ENCODE measurements at places on chromosomes 5 and 9.

DNA sequence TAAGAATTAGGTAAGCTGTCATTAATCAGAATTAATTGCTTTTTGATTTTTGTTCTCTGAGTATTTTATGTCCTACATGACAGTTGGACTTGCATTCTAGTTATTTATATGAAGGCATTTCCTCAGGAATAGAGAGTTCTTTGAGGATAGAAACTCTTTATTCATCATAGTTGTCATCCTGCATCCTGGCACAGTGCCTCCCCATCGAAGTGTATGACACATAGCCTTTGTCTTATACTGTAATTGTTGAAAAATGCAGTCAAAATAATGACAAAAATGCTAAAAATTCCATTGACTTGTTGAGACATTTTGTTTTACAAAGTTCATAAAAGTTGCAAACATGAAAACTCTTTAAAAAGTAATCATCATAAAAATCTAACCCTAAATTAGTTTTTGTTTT, 36.5 kb downstream of the CFAP95 start:
- peak; percentile 32 for DNase-seq

DNA sequence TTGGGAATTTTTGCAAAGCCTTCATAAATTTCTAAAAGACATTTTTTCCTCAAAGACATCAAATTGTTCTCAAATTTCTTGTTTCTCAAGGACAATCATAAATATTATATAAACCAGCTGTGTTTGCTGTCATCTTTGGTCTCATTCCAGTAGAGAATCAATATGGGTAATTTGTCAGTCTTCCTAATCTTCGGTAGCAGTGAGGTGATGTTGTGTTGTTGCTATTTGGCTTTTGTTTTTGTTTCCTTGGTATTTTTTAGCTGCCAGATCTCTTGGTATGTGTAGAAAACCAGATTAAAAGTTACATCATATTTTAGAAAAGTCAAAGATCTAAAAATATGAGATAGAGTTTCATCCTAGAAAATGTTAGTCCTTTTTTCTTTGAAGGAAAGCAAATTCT, 87.5 kb downstream of the CAMK4 start:
- no peak for DNase-seq

GRCh38 chr5:15807871-15808270, 307.9 kb downstream of the FBXL7 start:
- no peak for DNase-seq

DNA sequence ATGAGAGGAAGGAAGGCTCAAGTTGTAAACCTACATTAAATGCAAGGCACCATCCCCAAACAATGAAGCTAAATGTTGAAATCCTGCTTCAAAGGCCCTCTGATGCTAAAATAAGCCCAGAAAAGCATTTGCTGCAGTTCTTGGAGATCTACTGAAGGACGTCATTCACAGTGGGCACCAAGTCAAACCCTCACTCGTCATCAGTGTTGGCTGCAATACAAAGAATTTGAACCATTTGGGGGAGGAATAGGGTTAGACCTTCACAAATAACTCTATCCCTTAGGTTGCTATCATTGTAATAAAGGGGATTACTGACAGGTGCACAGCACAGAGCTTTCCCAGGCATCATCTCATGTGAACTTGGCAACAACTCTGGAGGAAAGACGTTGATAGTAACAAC, 9.3 kb upstream of the MEGF9 start:
- DNase-seq: no peak

GRCh38 chr9:79489261-79490000, 82.3 kb upstream of the TLE4 start:
- no peak for DNase-seq

GRCh38 chr9:93830012-93830596, 125.1 kb downstream of the BARX1 start:
- no peak for DNase-seq

DNA sequence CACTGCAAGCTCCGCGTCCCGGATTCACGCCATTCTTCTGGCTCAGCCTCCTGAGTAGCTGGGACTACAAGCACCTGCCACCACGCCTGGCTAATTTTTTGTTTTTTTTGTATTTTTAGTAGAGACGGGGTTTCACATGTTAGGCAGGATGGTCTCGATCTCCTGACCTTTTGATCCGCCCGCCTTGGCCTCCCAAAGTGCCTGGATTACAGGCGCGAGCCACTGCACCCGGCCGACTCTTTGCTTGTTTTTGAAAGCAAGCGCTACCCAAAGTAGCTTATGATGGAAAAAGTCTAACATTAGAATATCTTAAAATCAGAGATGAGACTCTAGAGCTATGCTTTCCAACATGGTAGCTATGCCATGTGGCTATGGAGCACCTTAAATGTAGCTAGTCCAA, 585.5 kb upstream of the ITGA1 start:
- DNase-seq: no peak

GRCh38 chr5:24817966-24818365, 173.2 kb upstream of the CDH10 start:
- no peak for DNase-seq

DNA sequence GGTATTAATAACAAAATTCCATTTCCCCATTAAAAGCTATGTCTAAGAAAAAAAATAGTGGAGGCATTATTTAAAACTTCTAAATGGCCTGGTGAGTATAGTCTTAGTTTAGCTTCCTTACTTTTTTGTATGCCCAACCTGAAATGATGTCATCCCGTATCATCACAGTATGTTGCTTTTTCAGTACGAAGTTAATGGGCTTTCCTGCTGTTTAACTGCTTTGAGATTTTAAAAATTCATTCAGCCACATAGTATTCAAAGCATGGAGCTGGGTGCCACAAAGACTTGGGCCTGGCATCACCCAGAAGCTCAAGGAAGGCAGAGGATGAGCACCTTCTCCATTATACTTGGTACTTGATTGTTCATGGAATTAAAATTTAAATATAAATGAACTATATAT, 7.4 kb downstream of the F2RL2 start:
- no peak for DNase-seq

GRCh38 chr5:174145821-174146220, 100.3 kb downstream of the NSG2 start:
- no peak for DNase-seq

DNA sequence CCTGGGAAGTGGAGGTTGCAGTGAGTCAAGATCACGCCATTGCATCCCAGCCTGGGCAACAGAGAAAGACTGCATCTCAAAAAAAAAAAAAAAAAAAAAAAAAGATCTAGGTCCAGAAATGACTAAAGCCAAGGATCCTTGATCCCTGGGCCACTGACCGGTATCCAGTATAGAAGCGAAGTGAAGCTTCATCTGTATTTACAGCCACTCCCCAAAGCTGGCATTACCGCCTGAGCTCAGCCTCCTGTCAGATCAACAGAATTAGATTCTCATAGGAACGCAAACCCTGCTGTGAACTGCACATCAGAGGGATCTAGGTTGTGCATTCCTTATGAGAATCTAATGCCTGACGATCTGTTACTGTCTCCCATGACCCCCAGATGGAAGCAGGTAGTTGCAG, 9.3 kb downstream of the CSNK1A1 start:
- DNase-seq: no peak

- DNase-seq: no peak
Observed at GRCh38 chr5:138819081-138819480, 56.1 kb downstream of the LRRTM2 start.

- no peak for DNase-seq
Observed at GRCh38 chr5:159198063-159199036, 11.0 kb downstream of the RNF145 start.

GRCh38 chr5:423233-423565, 19.8 kb upstream of the EXOC3 start:
- DNase-seq: no peak

- DNase-seq: no peak
Observed at GRCh38 chr5:141532726-141533125, 43.8 kb downstream of the PCDHGC5 start.
